ENCODE measurements at places on chromosomes 2 and 18.
A peak's percentile ranks its signal among the peaks of the same experiment; 100 is the strongest.

GRCh38 chr2:164430166-164430783, 191.0 kb downstream of the GRB14 start:
- peak; percentile 5 for DNase-seq

GRCh38 chr18:79755496-79756142, 42.1 kb upstream of the KCNG2 start:
- no peak for DNase-seq

DNA sequence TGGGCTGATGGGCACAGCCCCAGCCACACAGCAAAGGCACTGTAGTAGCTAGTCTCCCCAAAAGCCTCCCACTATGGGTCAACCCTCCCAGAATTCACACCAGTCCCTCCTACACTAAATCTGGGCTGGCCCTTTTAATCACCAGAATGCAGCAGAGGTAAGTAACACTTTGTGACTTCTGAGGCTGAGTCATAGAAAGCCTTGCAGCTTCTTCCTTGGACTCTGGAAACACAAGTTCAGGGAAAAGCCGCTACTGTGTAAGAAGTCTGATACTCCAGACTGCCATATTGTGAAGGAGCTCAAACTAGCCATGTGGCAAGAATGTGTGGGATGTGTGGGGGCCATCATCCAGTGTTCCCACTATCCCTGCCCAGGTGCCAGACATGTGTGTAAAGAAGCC, 19.0 kb upstream of the SIX2 start:
- no peak for DNase-seq

DNA sequence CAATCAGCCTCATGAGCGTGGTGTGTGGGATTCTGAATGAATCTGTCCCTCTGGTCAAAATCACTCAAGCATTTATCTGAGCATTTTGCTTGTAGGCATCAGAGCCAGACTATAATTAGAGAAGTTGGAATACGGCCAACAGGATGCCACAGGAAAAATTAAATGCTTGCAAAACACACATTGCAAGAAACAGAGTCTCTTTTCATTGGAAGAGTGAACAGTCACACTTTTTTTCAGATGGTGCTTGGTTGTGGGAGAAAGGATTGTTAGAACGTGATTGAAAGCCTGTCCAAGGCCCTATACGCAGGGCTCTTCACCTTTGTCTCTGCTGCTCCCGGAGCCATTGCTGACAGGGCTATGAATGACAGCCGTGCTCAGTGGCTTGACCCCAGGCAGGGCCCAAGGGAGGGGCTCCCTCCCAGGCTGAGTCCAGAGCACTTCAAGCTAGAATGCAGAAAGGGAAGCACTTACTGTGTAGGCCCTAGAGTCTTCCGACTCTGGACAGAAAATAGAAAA, 59.8 kb downstream of the SNTG2 start:
- DNase-seq, result peak; percentile 83

- no peak for DNase-seq
Measured at GRCh38 chr2:46692316-46692715, 213.0 kb downstream of the TMEM247 start.

GRCh38 chr2:112811276-112811831, 25.2 kb downstream of the IL1B start:
- DNase-seq, result no peak

Measured in NCI-H187 treated with DMSO at 0.1 percent for 48 hours (cell line).